Fibroblast of gingiva (primary cell): ENCODE measurements at places on chromosomes 11 and 22.
A peak's percentile ranks its signal among the peaks of the same experiment; 100 is the strongest.

GRCh38 chr11:112797648-112798293 lies 163.4 kb upstream of the NCAM1 start:
- no peak for DNase-seq

GRCh38 chr22:41899110-41899509 lies 15.8 kb downstream of the SHISA8 start:
- no peak for DNase-seq

- no peak for DNase-seq
Measured at GRCh38 chr11:76088511-76088910, 117.8 kb downstream of the WNT11 start.

GRCh38 chr11:126137136-126137535 lies 74.3 kb downstream of the RPUSD4 start:
- peak; percentile 44 for DNase-seq

DNA sequence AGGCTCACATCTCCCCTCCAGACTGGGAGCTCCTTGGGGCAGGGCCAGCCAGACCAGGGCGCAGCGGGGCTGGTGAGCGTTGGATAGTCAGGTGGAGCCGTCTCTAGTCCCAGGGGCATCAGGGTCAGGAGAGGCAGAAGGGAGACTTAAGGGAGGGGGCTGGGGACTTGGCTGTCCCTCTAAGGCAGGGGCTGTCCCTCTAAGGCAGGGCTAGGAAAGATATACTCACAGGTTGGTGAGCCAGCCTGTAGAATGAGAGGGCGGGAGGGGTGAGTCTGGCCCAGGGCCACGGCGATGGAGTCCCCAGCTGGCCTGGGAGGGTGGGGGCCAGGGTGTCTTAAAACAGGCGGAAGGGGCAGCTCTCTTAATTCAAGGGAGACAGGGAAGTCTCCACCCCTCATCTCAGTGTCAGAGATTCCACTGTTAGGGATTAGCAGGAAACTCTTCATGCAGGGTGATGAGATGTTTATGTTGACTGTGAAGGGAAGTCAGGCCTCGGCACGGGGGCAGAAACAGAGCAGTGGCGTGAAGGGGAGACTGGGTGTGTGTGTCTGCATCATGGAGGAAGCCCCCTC lies 11.3 kb downstream of the P2RY2 start:
- no peak for DNase-seq

- no peak for DNase-seq
Measured at GRCh38 chr11:86143087-86144030, 74.5 kb upstream of the PICALM start.

DNA sequence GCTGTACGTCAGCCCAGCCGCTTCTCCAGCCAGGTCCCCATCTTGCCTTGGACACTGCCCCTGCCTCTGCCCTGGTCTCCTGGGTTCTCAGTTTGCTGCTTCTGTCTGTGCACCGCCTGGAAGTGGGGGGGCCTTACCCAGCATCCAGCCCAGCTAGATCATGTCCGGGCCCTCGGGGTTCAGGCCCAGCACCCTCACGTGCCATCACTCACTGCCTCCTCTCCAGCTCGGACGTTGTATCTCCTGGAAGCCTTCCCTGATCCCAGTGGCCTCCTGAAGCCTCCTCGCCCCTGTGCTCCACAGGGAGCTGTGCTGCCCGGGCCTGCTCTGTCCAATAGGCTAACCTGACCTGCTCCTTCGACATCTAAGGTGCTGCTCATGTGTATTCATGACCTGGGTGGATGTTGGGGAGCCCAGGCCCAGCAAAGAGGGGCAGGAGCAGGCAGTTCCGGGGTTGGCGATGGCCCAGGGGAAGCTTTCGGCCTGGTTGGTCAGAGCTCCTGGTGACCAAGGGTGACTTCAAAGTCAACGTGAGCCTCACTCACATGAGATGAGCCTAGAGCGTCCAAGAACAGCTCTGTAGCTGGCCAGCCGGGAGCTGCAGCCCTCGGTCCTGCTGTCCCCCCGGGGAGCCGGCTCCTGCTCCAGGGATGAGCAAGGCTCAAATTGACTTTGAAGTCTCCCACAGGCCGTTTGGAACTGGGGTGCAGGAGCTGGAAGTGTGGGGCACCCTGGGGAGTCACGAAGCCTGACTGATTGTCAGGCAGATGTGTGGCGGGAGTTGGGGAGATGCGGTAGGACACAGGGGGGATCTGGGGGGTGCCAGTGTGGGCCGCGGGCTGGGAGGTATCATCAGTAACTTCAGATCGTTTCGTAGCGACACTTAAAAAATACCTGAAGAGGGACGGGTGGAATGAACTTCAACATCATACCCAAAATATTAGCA lies 5.2 kb upstream of the ASCL2 start:
- DNase-seq, result no peak

DNA sequence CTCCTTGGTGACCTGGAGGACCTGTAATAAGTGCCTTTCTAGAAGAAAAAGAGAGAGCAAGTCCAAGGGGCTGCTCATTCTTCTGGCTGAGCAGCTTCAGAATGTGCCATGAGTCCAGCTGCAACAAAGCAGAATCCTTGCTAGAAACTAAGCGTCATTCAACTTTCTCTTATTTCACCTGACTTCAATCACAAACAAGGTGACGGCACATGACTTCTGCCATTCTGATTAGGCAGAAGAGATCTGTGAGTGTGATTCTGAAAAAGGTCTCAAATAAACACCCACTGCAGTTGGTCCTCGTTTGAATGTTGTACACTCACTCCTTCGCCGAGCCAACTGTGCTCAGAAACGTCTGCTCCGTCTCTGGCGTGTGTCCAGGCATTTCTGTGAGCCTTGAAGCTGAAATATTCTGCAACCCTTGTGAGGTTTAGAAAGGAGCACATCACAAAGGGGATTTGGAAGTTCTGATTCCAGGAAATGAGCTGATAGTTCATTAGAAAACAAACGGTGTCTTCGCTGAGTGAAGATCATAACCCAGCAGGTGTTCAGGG lies 623.8 kb upstream of the KIRREL3 start:
- no peak for DNase-seq

DNA sequence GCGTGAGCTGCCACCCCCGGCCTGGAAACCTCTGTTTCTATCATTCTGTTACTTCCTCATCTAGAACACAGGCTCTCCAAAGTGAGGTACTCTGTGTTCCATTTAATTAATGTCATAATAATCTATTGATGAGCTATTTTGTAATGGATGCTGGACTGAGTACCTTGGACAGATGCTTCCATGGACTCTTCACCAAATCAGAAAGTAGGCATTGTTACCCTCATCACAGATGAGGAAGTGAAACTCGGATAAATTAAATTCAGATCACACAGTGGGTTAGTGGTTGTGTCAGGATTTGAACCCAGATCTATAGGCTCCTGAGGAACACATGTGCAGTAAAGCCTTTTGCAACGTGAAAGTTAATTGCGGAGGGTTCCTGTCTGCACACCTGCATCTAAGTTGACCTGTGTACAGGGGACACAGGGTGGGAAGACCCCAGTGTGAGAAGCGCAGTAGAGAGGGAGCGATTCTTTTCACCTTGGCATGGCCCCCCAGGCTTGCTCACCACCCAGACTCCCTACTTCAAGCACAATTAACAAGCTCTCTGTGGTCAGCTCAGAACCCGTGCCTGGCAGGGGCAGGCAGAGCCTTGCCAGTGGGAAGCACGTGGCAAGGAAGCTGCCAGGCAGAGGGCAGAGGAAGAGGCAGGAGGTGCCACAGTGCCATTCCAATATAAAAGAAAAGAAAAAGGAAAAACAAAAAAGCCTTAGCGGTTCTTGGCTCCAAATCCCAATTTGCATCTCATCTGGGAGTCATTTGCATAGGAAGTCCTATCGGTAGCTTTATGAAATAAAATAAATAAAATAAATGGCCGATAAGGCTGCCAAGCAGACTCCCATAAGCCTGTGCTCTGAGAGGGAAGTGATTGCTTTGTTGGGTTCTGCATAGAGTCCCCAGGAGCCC lies 239.3 kb downstream of the GRIK4 start:
- no peak for DNase-seq

DNA sequence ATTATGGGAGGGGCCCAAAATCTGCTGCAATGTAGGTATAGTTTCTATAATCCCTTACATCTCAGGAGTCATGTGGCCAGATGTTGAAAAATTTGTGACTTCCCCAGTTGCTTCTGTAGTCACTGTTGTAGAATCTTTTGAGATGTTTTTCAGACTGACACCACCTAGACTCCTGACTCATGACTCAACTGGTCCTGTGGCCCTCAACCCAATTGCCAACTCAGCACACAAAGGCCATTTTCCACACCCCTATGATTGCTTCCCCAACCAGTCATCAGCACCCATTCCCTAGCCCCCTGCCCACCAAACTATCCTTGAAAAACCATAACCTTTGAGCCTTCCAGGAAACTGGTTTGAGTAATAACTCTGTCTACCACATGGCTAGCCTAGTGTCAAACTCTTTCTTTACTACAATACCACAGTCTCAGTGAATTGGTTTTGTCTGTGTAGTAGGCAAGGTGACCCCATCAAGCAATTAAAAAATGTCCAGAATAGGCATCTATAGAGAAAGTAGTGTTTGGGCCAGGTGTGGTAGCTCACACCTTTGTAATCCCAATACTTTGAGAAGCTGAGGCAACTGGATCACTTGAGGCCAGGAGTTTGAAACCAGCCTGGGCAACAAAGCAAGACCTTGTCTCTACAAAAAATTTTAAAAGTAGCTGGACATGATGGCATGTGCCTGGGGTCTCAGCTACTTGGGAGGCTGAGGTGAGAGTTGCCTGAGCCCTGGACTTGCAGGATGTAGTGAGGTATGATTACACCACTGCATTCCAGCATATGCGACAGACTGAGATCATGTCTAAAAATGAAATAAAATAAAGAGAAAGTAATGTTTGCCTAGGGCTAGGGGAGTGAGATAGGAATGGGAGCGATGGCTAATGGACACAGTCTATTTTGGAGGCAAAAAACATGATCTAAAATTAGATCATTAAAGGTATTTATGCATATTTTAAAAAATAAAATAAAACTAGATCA lies 24.1 kb upstream of the FEZ1 start:
- no peak for DNase-seq

- no peak for DNase-seq
Measured at GRCh38 chr11:119745112-119745511, 16.1 kb upstream of the NECTIN1 start.

DNA sequence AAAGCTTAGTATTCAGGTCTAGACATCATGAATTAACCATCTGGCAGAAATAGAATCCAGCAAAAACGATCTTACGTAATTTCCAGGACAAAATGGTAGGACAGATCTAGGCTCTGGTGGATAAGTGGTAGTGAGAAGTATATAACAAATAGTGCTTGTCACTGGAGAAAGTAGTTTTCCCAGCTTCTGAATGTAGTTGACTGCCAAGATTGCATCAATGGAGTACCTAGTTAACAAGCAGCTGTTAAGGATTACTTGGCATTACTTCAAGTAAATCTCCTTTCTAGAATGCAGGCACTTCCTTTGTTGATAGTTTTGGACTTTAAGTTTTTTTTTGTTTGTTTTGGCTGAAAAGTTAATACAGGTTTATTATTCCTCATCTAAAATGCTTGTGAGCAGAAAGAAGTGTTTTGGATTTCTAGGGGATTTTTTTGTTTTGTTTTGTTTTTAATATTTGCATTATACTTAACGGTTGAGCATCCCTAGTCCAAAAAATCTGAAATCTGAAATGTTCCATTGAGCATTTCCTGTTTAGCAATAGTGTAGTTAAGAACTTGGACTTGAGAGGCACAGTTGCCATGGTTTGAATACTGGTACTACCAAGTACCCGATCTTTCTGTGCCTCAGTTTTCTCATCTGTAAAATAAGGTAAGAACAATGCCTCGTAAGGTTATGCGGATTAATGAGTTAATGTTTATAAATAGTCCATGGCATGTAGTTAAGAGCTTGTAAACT lies 20.3 kb downstream of the FAM118B start:
- DNase-seq, result peak; percentile 27

- no peak for DNase-seq
Measured at GRCh38 chr11:44305470-44306051, 4.4 kb downstream of the ALX4 start.

DNA sequence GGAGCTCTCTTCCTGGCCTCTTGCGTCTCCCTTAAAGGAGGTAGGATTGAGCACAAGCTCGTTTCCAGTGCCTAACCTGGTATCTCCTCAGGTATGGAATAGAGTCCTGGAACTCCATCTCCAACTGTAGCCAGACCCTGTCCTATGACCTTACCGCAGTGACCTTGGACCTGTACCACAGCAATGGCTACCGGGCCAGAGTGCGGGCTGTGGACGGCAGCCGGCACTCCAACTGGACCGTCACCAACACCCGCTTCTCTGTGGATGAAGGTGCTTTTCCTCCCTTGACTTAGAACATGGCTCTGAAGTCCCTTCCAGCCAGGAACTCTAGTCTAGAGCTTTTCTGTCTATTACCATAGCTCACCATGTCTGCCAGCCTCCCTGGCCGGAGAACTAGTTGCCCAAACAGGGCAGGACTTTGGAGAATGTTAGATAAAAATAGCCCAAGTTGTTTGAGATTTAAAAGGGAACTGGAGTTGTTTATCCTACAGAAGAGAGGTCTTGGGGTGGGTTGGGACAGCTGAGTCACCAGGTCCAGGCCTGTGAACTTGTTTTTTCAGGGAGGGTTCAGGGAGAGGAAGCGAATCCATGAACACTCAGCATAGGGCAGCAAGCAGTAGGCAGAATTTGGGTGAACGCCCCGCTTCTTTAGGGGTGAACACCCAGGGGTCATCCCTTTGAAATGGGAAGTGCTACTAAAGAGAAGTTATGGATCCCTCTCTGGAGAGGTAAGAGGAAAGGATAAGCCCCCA lies 3.3 kb downstream of the IL10RA start:
- DNase-seq, result no peak

DNA sequence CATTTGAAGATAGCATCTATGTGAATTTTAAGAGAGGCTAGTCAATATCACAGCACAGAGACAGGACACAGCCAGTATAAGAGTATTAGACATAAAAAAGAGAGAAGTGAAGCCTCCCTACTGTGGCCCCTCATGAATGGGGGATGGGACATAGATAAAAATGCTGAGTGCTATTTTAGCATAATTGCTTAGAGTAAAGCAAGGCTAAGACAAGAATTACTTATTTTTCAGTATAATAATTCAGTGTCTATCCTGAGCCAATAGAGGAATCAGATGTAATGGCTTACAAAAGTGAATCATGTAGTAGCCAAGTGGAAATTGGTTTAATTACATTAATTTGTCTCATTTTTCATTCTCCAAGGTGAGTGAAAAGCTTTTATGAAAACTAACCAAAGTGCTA lies 419.5 kb downstream of the NELL1 start:
- no peak for DNase-seq

DNA sequence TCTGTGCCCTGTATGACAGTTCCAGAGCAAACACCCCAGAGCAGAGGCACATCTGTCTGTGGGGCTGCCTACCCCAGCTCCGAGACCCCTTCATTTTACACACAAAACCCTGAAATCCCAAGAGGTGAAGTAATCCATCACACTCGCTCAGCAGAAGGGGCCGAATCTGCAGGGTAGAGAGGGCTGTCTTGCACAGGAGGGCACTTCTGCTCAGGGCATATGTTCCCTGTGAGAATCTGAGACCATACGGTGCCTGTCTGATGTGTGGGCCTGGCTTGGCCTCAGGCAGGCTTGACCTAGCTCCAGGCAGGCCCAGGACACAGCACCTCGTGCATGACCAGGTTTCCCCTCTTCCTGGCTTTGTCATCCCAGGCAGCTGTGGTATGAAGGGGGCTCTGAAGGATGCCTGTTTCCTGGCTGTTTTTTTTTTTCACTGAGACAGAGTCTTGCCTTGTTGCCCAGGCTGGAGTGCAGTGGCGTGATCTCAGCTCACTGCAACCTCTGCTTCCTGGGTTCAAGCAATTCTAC lies 37.2 kb downstream of the GRIK4 start:
- DNase-seq, result no peak

- DNase-seq, result peak; percentile 78
Measured at GRCh38 chr11:119729951-119730613, 1.1 kb upstream of the NECTIN1 start.
